Regular cardiac myocyte (primary cell): ENCODE measurements at places on chromosomes 4 and X. TPM values are rescaled to one million over a fixed set of nuclear protein-coding genes. Genes with fewer than 3 reads are reported as not detected.

The CWH43 gene
- not detected in 2 replicates for total RNA-seq

The WAS gene
- total RNA-seq: 0.28 TPM in 1 of 2 replicates, not detected in the other

The NALF2 gene
- total RNA-seq: under 0.01 TPM in 2 replicates

The MAGEA12 gene
- not detected in 2 replicates for total RNA-seq

The ZCCHC18 gene
- 0.19 and 3.1 TPM in 2 replicates for total RNA-seq

The TBC1D25 gene
- 3.7 and 6.1 TPM in 2 replicates for total RNA-seq

The ACE2 gene
- under 0.01 and 1.1 TPM in 2 replicates for total RNA-seq

The F8 gene
- 2.7 and 7.9 TPM in 2 replicates for total RNA-seq

The RBMX2 gene
- total RNA-seq: 17.1 and 17.5 TPM in 2 replicates

The CYP4V2 gene
- total RNA-seq: 18.2 and 34.7 TPM in 2 replicates

The ARSH gene
- total RNA-seq: not detected in 2 replicates

The KLF8 gene
- total RNA-seq: 1.9 and 2.3 TPM in 2 replicates

The UGT2B10 gene
- total RNA-seq: not detected in 2 replicates

The VCX3A gene
- total RNA-seq: not detected in 2 replicates

The MFAP3L gene
- total RNA-seq: 16.3 and 19.4 TPM in 2 replicates

The DCAF12L1 gene
- under 0.01 TPM in 1 of 2 replicates, not detected in the other for total RNA-seq

The FAM120C gene
- total RNA-seq: 3.7 and 4.4 TPM in 2 replicates

The PCSK1N gene
- total RNA-seq: 0.19 and 0.85 TPM in 2 replicates

The FGFBP1 gene
- total RNA-seq: not detected in 2 replicates

The HHIP gene
- 19.4 and 69.6 TPM in 2 replicates for total RNA-seq

The MAGEC2 gene
- total RNA-seq: 0.28 TPM in 1 of 2 replicates, not detected in the other

The ARX gene
- total RNA-seq: not detected in 2 replicates

The SMR3B gene
- not detected in 2 replicates for total RNA-seq

The SCLT1 gene
- 9.3 and 17.1 TPM in 2 replicates for total RNA-seq

The EDNRA gene
- 8.4 and 10.1 TPM in 2 replicates for total RNA-seq

The BRS3 gene
- total RNA-seq: not detected in 2 replicates

The WNK3 gene
- total RNA-seq: 0.38 and 1.1 TPM in 2 replicates

The RAB33A gene
- total RNA-seq: 1.2 and 15.2 TPM in 2 replicates

The CENPU gene
- total RNA-seq: 5.6 and 41.0 TPM in 2 replicates

The ASMT gene
- total RNA-seq: not detected in 2 replicates

The GABRG1 gene
- total RNA-seq: not detected in 2 replicates

The GASK1B gene
- total RNA-seq: 33.0 and 81.7 TPM in 2 replicates

The DOK7 gene
- total RNA-seq: under 0.01 TPM in 2 replicates

The CDS1 gene
- under 0.01 and 0.28 TPM in 2 replicates for total RNA-seq

The NPNT gene
- total RNA-seq: 0.56 TPM in 1 of 2 replicates, not detected in the other

The H2BW2 gene
- not detected in 2 replicates for total RNA-seq

The IL21 gene
- not detected in 2 replicates for total RNA-seq

The DRP2 gene
- total RNA-seq: 2.5 and 9.6 TPM in 2 replicates

The NLGN3 gene
- total RNA-seq: under 0.01 TPM in 2 replicates

The CXCL1 gene
- total RNA-seq: 80.9 and 193 TPM in 2 replicates

The CRMP1 gene
- not detected in 2 replicates for total RNA-seq

The ASB9 gene
- total RNA-seq: 0.38 and 0.56 TPM in 2 replicates

The GALNTL6 gene
- total RNA-seq: under 0.01 TPM in 2 replicates

The POU4F2 gene
- total RNA-seq: not detected in 2 replicates

The SHOX gene
- not detected in 2 replicates for total RNA-seq

The PPBP gene
- not detected in 2 replicates for total RNA-seq

The ZIC3 gene
- not detected in 2 replicates for total RNA-seq
